ENCODE measurements at places on chromosomes 11 and 22. TPM values are rescaled to one million over a fixed set of nuclear protein-coding genes. Genes with fewer than 3 reads are reported as not detected.

GRCh38 chr11:75400146-75400865 is 988 bp downstream of the RPS3 start:
- DNase-seq, result peak; percentile 22

GRCh38 chr11:41190437-41191082 is 268.9 kb downstream of the LRRC4C start:
- DNase-seq, result no peak

GRCh38 chr11:120778685-120779490 is 245.0 kb upstream of the TBCEL start:
- no peak for DNase-seq

GRCh38 chr11:86678296-86678695 is 5.9 kb upstream of the ME3 start:
- DNase-seq, result no peak

DNA sequence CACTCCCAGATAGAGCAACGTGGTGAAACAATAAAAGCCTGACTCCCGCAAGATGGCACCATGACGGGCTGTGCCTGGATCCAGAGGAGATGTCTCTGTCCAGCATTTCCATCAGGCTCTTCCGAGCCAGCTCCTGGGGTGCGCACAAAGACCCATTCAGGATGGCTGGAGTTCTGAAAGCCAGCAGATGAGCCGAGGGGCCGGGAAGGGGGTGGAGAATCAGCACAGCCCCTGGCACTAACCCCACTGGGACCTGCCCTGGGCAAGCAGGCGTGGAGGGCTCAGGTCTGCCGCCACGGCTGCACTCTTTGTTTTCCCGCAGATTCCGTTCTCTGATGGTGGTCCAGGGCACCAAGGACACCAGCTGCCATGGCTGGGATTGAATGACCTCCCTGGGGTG is 97.2 kb upstream of the BLID start:
- DNase-seq, result no peak

DNA sequence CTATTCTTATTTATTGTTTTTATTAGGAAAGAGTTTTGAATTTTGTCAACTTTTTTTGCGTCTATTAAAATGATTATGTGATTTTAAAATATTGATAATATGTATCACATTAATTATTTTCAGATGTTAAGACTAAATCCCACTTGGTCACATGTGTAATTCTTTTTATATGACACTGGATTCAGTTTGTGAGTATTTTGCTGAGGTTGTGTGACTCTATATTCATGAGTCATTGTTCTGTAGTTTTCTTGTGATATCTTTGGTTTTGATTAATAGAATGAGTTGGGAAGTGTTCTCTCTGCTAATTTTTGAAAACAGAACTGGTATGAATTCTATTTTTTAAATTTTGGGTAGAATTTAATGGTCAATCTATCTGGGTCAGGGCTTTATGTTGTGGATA is 317.9 kb downstream of the ETS1 start:
- no peak for DNase-seq

DNA sequence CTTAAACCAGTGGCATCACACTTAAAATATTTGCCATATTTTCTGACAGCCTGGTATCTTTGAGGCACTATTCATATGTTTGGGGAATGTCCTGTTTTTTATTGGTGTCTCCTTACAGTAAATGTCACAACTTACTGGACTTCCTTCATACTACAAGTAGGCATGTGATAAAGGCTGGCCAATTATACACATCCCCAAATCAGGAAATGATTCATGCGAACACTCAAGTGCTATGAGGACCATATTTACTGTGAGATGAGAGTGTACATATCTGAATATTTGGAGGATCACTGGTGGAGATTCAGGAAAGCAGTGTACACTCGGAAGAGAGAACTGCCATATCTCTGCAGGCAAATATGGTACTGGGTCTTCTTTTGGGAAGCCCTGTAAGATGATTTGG is 913.8 kb upstream of the CHORDC1 start:
- no peak for DNase-seq

- no peak for DNase-seq
Observed at GRCh38 chr22:36724836-36725235, 21.3 kb upstream of the CACNG2 start.

GRCh38 chr22:38504731-38505540 is 1.2 kb downstream of the DDX17 start:
- DNase-seq, result peak; percentile 54

GRCh38 chr11:67463186-67463585 is 5.9 kb downstream of the TMEM134 start:
- DNase-seq, result no peak

DNA sequence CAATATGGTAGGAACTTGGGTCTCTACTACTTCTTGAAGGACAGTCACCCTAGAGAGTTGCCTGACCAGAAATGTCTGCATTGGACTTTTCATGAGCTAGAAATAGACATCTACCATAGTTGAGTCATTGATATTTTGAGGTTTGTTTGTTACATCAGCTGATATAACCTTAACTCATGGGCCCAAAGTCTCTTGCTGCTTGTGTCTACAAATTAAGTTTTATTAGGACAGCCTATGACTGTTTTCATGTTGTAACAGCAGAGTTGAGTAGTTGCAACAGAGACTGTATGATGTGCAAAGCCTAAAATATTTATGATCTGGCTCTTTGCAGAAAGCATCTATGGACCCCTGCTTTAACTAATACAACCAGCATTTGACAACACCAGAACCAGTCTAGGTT is 155.3 kb downstream of the MIAT start:
- peak; percentile 2 for DNase-seq

GRCh38 chr11:72996959-72997358 is 145.2 kb downstream of the FCHSD2 start:
- no peak for DNase-seq

DNA sequence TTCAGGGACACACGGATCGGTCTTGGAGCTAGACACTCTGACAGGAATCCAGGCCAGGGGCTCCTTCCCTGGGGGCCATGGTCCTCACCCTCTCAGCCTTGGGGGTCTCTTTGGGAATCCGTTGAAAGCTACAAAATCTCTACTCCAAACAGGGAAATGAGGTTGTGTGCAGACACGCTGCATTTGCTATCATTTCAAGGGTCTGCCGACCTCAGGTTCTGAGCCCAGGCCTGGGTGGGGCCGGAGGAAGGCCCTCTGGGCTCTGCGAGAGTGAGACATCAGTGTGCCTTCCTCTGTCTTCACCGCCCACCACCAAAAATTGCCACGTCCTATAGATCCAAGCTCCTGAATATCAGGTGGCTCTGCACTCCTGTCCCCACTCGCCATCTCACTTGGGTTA is 74.4 kb upstream of the FGF3 start:
- DNase-seq, result no peak

DNA sequence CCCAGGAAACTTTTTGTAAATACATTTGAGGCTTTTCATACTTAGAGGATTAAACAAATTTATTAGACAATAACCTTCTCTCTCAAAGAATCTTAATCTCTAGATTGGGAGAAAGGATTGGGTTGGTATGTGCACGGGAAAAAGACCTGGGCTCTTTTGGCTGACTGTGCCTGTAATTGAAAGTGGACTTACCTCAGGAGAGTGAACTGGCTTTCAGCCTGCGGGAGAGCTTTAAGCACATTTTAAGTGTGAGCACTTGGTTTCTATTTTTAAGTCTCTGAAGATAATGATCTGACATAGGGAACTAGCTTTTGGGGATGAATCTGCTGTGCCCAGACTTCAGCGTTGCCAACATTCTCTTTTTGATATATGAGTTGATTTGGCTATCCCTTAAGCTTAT is 35.8 kb downstream of the UVRAG start:
- DNase-seq, result no peak

GRCh38 chr22:35328472-35328885 is 28.8 kb downstream of the TOM1 start:
- DNase-seq, result no peak

DNA sequence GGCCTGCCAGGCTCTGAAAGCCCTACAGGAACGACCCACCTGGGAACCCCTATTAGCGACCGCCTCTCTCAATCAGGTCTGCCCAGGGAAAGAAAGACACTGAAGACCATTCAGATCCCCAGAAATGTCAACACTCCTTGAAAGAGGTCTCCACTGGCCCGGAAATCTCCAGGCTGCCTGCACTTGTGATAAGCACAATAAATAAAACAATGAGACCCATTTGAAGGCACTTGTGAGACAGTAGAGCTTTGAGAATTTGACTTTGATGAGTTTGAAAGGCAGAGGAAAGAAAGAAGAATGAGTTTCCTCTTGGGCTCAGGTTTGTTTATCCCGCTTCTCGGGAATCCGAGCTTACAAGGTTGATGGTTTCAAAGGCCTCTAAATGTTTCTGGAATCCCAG is 416.3 kb downstream of the BUD13 start:
- no peak for DNase-seq

DNA sequence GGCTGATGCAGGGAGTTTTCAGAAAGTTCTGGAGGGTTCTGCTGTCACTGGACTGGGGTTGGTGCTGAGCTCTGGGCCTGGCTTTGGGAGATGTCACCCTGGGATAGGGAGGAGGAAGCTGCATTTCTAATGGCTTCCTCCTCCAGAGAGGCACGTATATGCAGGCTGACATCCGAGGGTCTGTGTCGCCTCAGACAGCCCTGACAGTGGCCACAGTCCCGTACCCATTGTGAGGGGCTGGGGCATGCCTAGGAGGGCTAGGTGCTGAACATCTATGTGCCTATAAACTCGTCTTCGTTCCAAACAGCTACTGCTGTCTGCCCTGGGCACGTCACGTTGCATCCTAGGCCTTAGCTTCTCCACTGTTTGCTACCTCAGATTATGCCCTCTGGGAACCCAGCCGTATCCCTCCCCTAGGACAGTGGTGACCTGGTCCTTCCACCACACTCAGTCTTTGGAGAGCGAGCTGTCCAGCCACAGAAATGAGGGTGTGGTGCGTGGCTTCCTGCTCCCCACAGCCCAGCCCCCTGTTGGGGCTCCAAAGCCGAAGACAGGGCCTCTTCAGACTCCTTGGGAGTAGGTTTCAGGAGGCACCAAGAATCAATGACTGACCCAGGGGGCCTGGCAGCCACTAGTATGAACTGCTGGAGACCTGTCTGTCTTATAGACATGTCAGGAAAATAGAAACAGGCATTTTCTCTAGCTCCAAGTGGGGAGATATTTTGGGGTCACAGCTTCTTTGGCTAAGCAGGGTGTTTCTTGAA is 26.4 kb downstream of the ADAMTS15 start:
- no peak for DNase-seq

DNA sequence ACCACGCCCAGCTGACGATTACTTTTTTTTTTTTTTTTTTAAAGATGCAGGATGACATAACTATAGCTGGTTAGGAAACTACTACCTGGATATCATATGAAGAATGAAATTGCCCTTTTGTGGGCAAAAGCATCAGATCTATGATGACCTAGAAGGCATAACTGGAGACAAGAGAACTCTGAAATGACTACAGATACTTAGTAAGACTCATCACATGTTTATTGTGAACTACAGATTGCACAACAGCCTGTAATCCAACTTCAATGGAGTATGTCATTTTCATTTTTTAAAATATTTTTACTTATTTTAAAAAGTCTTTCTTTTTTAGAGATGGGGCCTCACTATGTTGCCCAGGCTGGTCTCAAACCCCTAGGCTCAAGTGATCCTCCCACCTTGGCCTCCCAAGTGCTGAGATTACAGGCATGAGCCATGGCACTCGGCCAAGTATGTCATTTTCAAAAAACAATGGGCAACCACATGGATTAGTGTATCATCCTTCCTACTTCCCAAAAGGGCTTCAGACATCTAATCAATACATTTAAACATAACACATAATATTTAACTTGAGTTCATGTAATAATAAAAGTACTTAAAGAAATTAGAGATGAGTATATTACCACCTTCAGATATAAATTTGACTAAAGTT is 3.3 kb downstream of the MTMR2 start:
- no peak for DNase-seq

Gene CNGA4
- total RNA-seq, result 0.17 TPM

Gene TRMT112
- total RNA-seq, result 199 TPM

Gene PGA5
- not detected for total RNA-seq

Gene ISX
- total RNA-seq, result not detected

Gene NPAS4
- under 0.01 TPM for total RNA-seq
